ENCODE measurements at places on chromosomes 6 and 20.

DNA sequence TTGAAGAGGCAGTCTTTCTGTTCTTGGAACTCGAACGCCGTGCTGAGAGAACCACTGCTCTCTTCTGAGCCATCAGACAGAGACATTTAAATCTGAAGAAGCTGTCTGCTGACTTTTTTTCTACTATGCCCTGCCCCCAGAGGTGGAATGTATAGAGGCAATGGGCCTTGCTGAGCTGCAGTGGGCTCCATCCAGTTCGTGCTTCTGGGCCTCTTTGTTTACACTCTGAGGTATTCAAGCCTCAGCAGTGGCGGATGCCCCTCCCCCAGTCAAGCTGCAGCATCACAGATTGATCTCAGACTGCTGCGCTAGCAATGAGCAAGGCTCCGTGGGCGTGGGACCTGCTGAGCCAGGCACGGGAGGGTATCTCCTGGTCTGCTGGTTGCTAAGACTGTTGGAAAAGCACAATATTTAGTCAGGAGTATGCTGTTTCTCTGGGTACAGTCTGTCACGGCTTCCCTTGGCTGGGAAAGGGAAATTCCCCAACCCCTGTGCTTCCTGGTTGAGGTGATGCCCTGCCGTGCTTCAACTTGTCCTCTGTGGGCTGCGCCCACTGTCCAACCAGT lies 526.8 kb downstream of the CD109 start:
- peak; percentile 15 for DNase-seq

DNA sequence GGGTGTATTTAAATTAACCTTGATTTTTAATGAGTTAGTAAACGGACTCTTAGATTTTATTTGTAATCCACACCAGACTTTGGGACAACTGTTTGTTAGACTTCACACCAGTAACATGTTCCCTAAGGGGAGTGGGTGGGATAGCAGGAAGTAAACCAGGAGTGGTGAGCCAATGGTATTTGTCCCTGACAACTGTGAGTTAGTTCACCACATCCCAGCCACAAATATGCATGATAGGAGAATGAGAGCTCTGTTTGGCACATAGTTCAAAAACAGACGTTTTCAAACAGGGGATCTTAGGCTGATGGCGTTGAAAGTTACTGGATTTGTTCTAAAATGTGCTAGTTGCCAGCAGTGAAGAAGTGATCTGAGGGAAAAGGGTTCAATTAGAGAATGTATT lies 18.7 kb upstream of the COL10A1 start:
- DNase-seq = no peak

GRCh38 chr6:163825033-163825432 lies 410.5 kb downstream of the QKI start:
- no peak for DNase-seq

DNA sequence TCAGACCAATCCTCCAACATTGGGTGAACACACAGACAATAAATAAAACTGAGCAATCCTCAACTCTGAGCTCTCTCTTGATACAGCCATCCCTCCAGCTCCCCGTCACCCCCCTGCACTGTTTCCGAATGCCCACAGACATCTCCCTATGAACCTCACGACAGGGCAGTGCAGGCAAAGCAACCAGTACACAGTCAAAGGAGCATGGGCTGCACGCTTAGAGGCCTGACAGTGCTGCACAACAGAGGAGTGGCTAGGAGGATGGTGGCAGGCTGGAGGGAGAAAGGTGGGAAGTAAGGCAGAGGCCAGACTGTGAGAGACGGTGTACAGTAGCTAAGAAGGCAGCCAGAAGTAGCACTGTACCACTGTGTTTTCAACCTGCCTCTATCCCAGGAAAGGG lies 24.0 kb downstream of the FYN start:
- DNase-seq = no peak

Data from brain pericyte (primary cell).